Femur (tissue), 1 donor: ENCODE measurements at places on chromosomes 1 and 21.

DNA sequence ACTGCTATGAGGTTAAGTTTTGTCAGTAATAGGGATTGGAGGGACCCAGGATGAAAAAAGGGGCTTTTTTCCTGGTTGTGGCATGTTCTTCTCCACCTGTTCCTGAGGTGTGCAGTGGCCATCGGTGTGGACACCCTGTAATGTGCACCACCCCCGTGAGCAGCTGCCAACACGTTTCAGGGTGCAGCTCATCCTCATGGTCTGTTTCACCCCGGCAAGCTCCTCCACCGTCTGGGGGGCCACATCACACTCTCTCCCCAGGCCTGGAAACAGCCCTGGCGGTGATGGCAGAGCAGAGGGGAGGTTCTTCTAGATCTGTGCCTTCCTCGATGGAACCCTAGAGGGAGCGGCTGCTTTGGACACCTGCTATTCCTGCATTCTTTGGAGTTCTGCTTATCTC, 435.4 kb downstream of the MATN1 start:
- DNase-seq: no peak

DNA sequence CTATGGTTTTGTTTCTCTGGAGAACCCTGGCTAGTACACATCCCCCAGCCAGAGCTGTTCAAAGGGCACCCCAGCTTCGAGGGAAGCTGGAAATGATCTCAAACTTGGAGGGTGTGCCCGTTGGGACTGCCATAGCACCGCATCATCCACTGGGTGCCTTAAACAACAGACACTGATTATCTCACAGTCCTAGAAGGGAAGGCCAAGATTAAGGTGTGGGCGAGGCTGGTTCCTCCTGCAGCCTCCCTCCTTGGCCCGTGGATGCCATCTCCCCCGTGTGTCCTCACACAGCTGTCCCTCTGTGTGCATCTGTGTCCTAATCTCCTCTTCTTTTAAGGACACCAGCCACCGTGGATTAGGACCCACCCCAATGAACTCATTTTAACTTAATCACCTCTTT, 4.2 kb upstream of the IBA57 start:
- no peak for DNase-seq

DNA sequence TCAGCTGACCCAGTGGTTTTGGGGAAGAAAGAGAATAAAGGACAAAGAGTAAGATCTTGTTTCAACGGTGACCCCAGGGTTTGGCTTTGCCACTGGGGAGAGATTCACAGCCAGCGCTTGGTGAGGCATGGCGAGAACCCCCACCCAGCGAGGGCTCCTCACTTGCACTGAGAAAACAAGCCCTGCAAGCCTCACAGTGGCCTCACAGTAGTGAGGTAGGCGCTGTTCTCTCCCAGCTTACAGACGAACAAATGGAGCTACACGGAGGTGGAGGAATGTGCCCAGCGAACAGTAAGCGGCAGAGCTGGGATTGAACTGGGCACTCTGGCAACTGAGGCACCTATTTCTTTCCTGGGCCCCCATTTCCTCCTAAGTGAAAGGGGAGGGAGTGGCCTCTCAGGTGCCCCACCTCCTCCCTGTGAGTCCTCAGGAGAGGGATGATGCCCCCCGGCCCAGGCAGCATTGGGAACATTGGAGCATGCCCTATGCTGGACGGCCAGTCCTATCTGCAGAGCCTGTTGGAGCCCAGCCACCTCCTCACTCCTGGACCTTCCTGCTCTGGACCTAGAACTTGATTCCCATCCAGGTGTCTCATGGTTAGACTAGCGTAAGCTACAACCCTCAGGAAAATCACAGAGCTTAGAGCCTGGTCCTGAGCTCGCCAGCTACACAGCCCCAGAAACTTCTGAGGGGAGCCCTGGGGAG, 73.4 kb upstream of the EDN2 start:
- no peak for DNase-seq

- DNase-seq: no peak
Measured at GRCh38 chr1:110505596-110505995, 13.4 kb downstream of the KCNA10 start.

DNA sequence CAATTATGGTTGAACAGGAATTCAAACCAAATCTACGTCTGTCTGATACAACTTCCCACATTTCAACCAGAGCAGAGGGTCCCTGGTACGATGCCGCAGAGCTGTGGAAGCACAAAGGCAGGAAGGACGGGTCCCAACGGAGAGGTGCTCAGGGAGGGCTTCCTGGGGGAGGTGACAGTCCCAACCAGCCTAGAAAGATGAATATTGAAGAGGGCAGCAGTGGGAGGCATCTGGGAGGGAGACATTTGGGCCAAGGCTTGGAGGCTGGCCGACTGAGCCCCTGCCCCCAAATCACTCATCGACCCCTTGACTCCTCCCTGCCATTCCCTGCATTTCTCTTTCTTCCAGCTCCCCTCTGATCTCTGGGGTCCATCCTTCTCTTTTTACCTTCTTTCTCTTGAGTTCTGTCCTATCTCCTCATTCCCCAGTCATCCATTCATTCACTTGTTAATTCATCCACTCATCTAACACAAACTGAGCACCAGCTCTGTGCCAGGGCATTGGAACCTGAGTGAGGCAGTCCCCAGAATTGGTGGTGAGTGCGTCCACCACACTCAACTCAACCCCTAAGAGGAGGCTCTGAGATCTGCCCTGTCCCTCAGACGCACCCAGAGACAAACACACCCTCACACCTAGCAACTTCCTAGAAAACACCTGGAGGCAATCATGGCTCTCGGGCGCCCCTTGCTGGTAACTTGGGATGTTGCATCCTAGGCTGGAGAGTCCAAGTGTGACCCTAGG, 13.2 kb upstream of the CELA3B start:
- peak; percentile 86 for DNase-seq

DNA sequence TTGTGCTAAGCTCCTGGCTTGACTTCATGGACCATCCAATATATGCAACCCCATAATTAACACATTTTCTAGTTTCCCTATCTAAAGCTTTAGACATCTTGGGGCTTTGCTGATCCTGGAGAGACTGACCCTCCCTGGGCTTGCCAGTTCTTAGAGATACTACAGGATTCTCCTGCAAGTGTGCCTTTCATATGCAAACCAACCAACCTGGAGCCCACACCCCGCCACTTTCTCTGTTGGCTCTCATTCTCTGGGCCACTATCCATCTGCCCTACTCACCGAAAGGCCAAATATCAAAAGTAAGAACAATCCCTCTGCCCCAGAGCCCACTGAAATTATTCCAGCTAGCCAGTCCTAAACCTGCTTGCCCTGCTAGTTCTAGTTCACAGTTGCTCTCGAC, 2.2 kb upstream of the GBP6 start:
- DNase-seq: no peak

GRCh38 chr1:156162430-156163037, 9.1 kb downstream of the SEMA4A start:
- DNase-seq: no peak

DNA sequence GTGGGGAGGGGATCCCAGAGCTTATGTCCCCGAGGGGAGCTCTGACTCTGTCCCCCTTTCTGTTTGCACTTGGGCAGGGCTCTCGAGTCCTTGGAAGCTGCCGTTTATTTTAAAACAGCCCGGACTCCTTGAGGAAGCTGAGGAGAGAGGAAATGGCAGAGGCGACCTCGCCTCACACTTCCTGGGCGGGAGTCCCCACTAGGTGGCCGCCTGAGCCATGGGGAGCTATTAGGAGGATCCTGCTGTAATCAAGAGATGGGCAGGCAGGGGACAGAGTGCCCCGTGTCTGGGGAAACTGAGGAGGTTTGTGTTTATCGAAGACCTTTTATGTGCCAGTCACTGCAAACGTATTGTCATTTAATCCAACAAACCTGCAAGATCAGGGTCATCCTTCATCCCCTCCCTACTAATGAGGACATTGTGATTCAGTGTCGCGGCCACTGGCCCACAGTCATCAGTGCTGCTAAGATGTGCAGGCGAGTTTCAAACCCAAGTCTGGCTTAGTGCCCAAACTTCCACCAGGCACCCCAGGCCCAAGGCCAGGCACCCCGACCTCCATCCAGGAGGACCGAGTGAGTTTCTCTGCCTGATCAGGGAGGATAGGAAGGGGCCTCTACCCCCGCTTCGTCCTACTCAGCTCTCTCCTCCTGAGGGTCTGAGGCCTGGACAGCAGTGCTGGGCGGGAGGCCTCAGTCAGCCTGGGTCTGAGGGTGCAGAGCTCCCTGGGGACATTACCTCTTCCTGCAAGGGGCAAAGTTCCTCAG, 316.9 kb upstream of the VAMP3 start:
- no peak for DNase-seq

- no peak for DNase-seq
Measured at GRCh38 chr1:43849670-43850069, 83.9 kb upstream of the ARTN start.

GRCh38 chr1:169338617-169339016, 29.0 kb downstream of the NME7 start:
- DNase-seq: no peak

- no peak for DNase-seq
Measured at GRCh38 chr1:198113342-198113750, 43.5 kb upstream of the NEK7 start.

DNA sequence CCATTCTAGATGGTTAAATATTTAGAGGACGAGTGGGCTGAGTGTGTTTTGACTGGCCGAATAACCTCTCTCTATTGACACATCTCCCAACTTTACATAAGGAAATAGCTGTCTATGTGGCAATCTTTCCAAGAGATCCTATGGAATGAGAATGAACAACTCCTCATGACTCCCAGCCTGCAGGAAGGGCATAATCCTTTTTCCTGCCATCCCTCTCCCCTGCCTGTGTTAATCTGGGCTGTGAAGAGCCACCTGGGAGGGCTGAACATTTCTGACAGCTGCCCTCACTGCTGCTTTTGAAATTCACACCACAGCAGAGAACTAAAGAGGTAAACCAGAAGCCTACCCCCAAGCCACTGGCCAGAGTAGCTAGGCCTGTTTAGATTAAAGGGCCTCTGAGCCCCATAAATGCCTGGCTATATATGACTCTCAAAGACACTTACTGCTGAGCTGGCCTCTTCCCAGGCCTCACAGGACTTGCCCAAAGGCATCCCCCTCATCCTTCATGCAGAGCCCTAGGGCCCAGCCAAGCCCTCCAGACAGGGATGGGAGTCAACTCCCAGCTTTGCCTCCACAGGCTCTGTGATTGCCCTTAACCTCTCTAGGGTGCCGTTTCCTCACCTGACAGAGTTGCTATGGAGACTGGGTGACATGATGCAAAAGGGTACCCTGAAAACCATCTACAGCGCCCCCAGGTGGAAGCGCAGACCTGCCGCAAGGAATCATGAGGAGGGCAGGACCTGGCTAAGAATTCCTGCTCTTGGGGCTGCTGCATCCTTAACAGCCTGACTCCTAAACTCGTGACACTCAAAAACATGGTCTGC, 42.0 kb upstream of the LDLRAP1 start:
- no peak for DNase-seq

DNA sequence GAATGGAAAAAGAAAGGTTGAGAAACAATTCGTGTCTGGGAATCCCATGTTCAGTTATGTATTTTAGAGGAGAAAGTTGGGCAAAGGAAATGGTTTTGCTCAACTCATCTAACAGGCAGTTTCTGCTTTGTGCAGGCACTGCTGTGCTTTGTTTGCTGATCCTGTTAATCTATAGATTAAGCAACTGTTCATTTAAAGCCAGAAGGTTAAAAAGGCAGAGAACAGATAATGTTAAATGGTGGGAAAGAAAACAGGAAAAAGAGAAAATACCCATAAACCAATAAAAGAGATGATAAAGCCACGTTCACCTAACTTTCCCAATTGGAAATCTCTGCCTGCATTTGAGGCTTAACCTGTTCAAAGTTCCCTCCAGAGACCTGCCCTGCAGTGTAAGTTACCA, 70.0 kb downstream of the APP start:
- no peak for DNase-seq

DNA sequence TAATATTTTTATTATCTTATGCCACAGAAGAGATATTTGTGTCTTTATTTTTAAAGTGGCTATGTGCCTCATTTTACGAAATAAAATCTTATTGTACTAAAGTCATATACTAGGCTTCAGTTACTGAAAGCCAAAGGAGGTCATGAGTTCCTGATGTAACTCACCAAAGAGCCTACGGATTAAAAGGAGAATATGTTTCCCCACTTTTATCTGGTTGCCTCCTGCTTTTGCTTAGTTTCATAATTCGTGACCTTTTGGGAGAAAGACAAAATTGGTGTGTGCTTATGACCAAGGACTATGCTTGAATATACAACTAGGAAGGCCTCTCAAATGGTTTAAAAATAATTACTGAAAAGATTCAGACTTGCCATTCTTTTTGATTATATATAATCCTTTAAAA, 18.2 kb upstream of the AHCTF1 start:
- no peak for DNase-seq

DNA sequence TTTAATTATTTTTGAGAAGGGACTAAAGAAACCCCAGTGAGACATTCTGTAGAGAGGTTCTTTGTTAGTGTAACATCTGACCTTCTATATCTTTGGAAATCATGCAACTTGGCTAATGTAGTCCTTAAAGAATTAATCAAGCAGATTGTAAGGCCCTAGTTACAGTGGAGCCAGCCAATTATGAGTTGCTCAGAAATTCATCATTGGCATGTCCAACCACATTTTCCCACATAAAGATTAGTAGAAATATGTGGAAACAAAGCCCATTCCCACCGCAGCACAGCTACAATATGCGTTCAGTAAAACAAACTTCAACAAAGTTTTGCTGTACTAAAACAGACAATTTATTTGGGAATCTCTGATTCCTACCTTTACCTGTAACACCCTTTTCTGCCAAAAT, 27.8 kb downstream of the WNT2B start:
- no peak for DNase-seq

DNA sequence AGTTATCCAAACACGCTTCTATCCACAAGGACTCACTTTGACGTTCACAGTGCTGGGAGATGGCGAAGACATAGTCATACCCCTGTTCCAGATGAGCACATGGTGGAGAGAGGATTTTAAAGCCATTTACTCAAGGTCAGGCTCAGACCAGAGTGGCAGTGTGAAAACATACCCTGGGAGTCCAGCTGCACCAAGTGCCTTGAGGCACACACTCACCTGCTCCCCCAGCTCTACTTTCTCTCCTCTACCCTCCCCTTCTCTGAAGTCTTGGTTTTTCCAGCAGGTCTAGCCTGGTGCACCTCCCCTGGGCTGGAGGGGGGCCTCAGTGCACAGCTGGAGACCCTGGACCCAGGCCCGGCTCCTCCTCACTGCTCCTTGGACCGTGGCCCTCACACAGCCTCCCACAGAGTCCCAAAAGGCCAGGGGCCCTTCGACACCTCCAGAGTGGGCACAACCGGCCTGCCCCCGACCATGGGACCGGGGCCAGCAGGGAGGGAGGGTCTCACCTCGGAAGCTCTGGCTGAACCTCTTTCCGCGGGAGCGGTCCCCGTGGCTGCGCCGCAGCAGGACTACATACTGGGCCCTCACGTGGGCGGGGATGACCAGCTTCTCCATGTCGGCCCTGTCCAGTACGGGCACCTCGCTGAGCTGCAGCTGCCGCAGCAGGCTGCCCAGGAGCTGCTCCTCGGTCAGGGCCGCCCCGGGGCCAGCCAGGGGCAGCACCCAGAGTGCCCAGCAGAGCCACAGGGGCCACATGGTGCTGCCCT, 452 bp downstream of the LEFTY2 start:
- DNase-seq: peak; percentile 63

DNA sequence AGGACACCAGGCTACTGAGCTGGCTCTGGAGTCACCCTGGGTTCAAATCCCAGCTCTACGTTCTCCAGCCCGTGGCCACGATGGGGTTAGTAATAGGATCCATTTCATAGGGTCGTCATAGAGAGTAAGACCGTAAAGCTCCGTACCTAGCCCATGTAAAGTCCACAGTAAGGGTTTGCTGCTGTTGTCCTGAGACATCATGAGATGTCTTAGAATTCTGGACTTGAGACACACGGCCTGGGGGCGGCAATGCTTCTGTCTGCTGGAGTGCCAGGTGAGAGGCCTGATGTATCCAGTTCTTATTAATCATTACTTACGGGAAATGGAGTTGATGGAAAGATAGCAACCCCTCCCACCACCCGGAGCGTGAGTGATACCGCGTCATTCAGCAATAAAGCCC, 3.6 kb downstream of the TCP10L start:
- DNase-seq: no peak
